ENCODE measurements at places on chromosomes 2 and 18.

- no peak for DNase-seq
Observed at GRCh38 chr2:29463181-29463900, 348.1 kb downstream of the CLIP4 start.

DNA sequence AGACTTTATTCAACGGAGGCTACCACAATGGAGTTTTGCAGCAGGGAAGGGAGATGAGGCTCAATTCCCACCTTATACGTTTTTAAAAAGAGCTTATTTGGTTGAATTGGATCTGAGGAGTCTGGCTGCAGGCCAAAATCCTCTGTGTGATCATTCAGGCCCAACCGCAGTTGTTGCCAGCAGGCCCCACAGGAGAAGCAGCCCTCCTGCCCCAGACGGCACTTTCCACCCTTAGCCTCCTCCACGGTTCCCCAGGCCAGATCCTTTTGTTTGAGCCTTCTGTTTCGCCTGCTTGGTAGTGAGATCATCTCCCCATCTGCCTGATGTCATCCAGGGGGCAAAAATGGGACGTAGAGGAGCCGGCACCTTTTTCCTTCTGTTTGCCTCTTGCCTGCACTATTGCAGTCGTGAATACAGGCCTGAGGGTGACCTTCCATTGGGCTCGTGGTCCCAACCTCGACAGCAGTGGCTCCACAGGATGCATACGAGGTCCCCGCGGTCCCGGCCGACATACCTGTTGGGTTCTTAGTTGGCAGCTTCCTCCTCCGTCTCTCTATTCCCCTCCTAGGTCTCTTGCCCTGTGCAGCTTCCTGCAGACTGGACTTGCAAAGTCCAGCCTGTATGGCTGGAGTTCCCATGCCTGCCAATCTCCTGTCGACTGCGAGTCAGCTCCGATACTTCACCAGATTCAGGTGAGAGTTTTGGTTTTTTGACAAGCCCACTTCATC lies 9.3 kb upstream of the GPR35 start:
- no peak for DNase-seq

DNA sequence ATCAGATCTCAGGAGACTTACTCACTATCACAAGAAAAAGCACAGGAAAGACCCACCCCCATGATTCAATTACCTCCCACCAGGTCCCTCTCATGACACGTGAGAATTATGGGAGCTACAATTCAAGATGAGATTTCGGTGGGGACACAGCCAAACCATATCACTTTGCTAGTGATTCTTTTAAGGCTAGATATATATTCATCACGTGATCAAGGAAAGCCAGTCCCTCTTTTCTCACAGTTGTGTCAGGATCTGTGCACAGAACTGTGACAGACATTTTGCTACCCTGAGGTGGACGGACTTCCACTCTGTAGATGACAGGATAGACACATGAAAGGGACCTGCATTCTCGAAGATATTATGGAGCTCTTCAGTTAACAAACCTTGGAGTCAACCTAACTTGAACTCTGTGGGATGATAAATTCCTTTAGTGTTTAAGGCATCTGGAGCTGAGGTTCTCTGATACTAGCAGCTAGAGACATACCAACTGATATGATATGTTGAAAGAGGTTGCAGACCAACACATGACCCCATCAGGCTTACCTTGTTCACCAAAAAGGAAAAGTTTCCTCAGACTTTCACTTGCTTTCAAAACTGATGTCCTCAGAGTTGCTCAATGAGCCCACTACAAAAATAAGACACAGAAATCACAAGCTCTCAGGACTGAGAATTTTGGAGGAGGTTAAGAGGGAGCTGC lies 66.3 kb upstream of the SCG2 start:
- no peak for DNase-seq

GRCh38 chr2:184847331-184847730 lies 249.0 kb downstream of the ZNF804A start:
- no peak for DNase-seq

- no peak for DNase-seq
Observed at GRCh38 chr2:237061356-237061755, 24.3 kb upstream of the COPS8 start.

GRCh38 chr2:238974081-238974480 lies 126.2 kb downstream of the TWIST2 start:
- DNase-seq = no peak

DNA sequence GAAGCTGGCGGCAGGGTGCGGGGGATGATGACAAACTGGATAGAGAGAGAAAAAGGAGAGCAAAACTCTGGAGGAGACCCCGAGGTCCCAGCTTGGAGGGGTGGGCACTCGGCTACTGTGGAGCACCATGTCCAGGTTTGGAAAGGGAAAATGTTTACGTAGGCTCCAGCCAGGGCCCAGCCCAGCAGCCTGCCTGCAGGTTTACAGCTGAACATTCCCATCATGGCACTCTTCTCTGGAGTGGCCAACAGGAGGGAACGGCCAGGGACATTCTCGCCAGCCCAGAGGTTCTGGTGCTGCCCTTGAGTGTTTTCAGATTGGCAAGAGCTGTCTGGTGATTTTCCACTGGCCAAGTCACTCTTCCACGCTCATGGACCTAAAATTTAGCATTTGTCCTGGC lies 262.9 kb upstream of the TCF4 start:
- DNase-seq = no peak

DNA sequence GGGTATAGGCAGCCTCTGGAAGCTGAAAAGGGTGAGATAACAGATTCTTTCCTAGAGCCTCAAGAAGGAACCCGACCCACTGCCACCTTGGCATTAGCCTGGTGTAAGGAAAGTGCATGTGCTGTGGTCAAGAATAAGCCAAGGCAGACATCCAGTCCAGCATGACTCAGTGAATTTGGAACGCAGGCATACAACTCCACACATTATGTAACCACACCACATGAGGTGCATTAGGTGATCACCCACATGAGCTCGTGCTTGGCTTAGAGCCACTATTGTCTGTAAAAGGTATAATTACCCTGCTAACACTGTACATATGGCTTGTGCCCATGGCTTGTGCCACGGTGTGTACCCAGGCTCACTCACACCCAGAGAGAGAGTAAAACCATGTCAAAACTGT lies 583.7 kb upstream of the HNMT start:
- DNase-seq = no peak

- no peak for DNase-seq
Observed at GRCh38 chr2:96092951-96093350, 23.4 kb downstream of the ADRA2B start.
